Upper lobe of left lung (tissue), 6 donors: ENCODE measurements at places on chromosomes 6 and 20. TPM values are rescaled to one million over a fixed set of nuclear protein-coding genes. Genes with fewer than 3 reads are reported as not detected.

Gene ARFGAP1
- total RNA-seq, result 85.6 TPM

Gene OR2W1
- not detected for total RNA-seq

Gene GNRH2
- total RNA-seq, result not detected

Gene SPTLC3
- total RNA-seq, result 21.7 TPM

Gene CLDN20
- not detected for total RNA-seq

Gene EPPIN
- total RNA-seq, result not detected

Gene JAG1
- 45.1 TPM for total RNA-seq

Gene MYH7B
- total RNA-seq, result not detected

Gene HLA-DMA
- 83.7 TPM for total RNA-seq

Gene MUC21
- total RNA-seq, result 2.9 TPM
